Stimulated activated CD8-positive, alpha-beta memory T cell treated with anti-CD3 and anti-CD28 coated beads, Interleukin-15, amount 100 ng/mL, for 48 hours (primary cell): ENCODE measurements at places on chromosomes 5 and 9.

DNA sequence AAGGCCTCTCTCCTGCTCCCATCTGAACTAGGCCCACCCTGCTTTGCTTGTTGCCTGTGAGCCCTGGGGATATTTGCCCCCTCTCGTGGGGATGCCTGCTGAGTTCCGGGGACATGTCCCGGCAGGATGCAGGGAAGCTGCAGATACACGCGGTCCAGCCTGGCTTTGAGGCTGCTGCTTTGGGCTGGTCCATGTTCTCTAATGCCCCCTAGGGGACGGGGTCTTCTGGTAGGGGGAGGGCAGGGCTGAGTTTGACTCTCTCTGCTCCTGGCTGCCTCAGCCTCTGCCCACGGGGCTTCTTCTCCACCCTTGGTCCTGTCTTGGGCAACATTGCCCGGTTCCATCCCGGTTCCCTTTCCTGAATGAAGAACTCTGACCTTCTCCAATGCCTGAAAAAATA is 84.9 kb upstream of the ASS1 start:
- no peak for DNase-seq

GRCh38 chr9:78811622-78812276 is 514.8 kb downstream of the PSAT1 start:
- DNase-seq, result no peak

- no peak for DNase-seq
Measured at GRCh38 chr5:56981548-56982315, 29.8 kb upstream of the MIER3 start.

DNA sequence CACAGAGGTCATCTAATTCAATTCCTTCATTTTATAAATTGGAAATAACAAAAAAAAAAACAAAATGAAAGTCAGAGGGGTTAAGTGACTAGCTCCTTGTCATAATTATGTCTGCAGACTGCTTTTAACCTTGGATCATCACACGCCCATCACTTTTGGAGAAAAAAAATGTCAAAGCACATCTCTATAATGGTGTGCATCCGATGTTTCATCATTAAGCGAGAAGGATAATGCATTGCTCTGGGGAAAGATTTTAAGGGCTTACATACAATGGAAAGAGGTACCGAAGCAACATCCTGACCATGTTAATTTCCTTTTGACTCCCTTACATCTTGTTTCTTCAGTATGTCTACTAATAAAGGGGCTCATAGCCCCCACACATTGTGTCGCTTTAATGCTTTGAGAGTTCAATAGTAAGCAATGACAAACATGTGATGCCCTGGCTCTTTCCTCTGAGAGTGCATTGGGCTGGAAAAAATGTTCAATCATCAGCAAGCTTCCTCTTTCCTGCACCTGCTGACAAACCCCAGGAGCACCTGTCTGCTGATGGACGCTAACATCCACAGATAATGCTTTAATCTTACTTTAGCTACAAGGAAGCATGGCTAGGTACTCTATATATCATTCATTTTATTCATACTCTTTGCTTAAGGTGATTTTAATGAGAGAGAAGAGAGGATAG is 242.2 kb downstream of the SMARCA2 start:
- DNase-seq, result no peak

GRCh38 chr5:107670932-107671741 is at the start of gene EFNA5:
Gene EFNA5, minus strand, starts transcription at chr5:107670937.
- no peak for DNase-seq

GRCh38 chr5:128596071-128596470 is 58.0 kb upstream of the FBN2 start:
- no peak for DNase-seq
